ENCODE measurements at places on chromosomes 5 and 9.

- DNase-seq = peak; percentile 31
Measured at GRCh38 chr9:134442486-134443173, 116.4 kb downstream of the RXRA start.

DNA sequence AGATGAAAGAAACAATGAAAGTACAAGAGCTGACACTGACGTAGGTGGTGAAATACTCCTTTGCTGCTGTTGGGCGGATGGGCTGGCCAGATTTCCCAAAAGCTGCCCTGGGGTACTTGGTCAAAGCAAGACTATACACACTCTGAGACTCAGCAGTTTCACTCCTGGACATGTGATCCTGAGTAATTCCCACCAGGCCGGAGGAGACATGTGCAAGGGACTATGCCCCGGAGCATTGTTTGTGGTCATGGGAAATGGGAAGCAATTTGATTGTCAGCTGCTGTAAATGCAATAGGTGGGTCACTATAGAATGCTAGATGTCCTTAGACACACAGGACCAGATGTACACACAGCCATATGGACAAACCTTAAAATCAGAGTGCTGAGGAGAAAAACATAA, 116.1 kb downstream of the DCP2 start:
- peak; percentile 86 for DNase-seq

DNA sequence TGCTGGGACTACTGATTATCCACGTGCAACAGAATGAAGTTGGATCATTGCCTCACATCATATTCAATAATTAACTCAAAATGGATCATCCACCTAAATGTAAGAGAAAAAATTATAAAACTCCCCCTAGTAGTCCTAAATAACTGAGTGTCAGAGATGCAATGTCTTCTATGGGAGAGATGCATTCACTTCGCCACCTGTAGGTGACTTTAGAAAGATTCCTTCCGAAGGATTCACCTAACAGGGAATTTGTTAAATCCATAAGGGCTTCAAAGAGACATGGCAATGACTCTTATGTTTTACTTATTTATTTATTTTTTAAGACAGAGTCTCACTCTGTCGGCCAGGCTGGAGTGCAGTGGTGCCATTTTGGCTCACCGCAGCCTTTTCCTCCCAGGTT, 526.0 kb downstream of the MTRR start:
- DNase-seq = no peak

- DNase-seq = no peak
Measured at GRCh38 chr9:130587921-130588320, 8.5 kb downstream of the FUBP3 start.

DNA sequence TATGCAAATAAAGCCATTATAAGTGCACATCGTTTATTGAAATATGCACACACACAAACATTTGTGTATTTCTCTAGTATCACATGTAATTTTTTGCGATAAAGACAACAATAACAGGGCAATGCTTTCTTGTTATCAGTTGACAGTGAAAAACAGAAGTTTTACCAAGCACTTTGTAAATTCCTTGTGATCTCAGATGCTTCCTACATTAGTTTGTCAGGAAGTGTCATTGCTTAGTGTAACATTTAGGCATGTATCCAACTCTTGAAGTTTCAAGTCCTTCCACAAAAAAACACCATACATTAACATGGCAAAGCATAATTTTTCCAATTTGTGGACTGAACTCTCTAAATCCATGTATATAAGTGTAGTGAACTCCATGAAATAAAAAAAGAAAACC, 46.4 kb downstream of the MOCS2 start:
- DNase-seq = no peak

Measured in suppressor macrophage (primary cell).